ENCODE measurements at places on chromosomes 5 and 9. TPM values are rescaled to one million over a fixed set of nuclear protein-coding genes. Genes with fewer than 3 reads are reported as not detected.

The B4GALT7 gene
- 53.7 TPM for total RNA-seq

The DRD1 gene
- total RNA-seq, result not detected

The CCNO gene
- 1.2 TPM for total RNA-seq

The NPR3 gene
- total RNA-seq, result 2.9 TPM

The OSTF1 gene
- total RNA-seq, result 50.1 TPM

The COL27A1 gene
- total RNA-seq, result 1.9 TPM
